ENCODE measurements at places on chromosomes 6 and 20. TPM values are rescaled to one million over a fixed set of nuclear protein-coding genes. Genes with fewer than 3 reads are reported as not detected.

DNA sequence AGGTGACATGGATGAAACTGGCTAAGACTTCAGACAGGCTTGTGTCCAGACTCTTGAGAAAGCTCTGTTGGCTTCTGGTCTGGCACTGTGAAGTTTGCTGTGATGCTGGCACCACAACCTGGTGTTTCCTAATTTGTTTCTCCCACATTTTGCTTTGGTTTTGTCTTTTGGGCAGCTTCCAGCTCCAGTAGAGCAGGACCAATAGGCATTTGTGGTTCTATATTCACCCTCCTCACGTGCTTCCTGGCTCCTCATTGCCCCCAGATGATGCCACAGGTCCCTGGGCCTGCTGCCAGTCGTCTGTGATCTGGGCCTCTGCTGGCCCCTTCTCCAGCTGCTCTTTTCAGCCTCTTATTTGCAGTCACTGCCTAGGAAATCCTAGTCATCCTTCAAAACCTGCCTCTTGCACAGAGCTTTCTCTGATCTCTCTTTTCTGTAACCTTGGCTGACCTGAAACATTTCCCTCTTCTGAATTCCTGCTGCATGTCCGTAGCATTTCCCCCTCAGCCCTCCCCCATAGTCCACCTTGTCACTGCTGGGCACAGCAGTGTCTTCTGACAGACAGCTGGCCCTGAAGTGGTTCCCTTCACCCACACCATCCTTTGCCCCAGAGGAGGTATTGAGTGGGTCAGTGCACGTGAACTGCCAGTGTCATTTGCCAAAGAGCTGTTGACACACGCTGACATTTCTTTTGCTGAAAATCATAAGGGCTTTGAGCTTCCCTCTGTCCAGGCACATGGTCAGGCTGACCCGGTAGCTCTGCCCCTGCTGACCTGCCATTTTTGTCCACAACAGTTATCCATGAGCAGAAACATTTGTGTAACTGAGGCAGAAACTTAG is 63.0 kb downstream of the PTPN1 start:
- DNase-seq: no peak
- no peaks in the 10 kb centered on the region for H3K27me3 ChIP-seq
- no peak overlapping the region for H3K27ac ChIP-seq
- no peak overlapping the region for H3K4me3 ChIP-seq
- peaks cover 34% of the 10 kb centered on the region for H3K36me3 ChIP-seq

GRCh38 chr6:160895562-160895961 is 96.0 kb upstream of the MAP3K4 start:
- H3K4me3 ChIP-seq: no peak overlapping the region
- H3K27ac ChIP-seq: no peak overlapping the region
- DNase-seq: no peak

GRCh38 chr20:62364911-62365736 is 2.0 kb downstream of the LAMA5 start:
- DNase-seq: no peak
- peaks cover 5% of the 10 kb centered on the region for H3K4me1 ChIP-seq
- H3K27me3 ChIP-seq: peaks cover 4% of the 10 kb centered on the region
- no peak overlapping the region for H3K27ac ChIP-seq
- no peaks in the 10 kb centered on the region for H3K36me3 ChIP-seq

DNA sequence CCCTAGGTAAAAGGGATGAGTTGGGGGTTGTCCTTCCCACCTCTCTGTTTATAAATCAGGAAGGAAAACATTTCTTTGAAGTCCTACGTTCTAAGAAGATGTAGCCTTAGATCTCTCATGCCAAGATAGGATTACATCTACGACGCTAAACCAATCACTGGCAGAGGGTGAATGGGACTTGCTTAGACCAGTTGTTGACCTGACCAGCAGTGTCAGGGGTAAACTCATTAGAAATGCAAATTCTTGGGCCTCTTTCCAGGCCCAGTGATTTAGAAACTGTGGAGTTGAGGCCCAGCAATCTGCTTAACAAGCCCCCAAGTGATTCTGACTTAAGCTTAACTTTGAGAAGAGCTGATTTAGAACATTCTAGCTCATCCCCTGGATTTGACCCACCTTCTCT is 147.1 kb upstream of the THEMIS start:
- H3K4me3 ChIP-seq: no peak overlapping the region
- no peak overlapping the region for H3K27ac ChIP-seq
- no peaks in the 10 kb centered on the region for H3K4me1 ChIP-seq

DNA sequence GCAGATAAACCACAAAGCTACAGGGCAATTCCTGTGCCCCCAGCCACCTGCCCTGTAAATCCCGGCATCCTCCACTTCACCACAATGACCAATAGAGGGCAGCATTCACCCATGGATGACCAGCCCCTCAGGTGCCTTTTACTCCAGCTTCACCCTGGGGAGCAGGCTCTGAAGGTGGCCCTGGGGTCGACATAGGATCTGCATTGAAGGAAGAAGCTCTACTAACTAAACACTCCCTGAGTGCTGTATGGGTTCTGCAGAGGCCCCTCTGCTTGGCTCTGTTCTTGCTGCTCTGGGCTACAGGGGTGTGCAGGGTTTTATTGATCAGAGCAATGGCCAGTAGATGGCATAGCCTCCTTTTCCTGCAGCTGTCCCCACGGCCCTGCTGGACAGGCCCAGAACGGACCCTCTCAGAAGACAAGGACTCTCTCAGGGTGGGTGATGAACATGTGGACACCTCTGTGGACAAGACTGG is 20.3 kb downstream of the CST4 start:
- H3K4me3 ChIP-seq: no peak overlapping the region
- no peak for DNase-seq
- H3K4me1 ChIP-seq: no peaks in the 10 kb centered on the region
- no peaks in the 10 kb centered on the region for H3K36me3 ChIP-seq
- H3K27me3 ChIP-seq: no peaks in the 10 kb centered on the region

DNA sequence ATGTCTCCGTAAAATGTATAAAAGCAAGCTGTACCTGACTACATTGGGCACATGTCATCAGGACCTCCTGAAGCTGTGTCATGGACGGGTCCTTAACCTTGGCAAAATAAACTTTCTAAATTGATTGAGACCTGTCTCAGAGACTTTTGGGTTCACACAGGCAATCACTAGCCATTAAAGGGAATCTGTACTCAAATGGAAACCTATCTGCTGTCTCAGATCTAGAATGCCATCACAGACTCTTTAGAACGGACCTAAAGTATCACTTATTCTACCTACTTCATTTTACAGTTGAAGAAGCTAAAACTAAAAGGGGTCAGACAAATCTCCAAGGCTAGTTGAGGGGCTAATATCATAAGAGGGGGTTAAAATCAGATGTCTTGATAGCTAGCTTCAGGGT is 11.1 kb downstream of the SAMD3 start:
- H3K36me3 ChIP-seq: no peaks in the 10 kb centered on the region
- H3K27me3 ChIP-seq: no peaks in the 10 kb centered on the region
- H3K4me3 ChIP-seq: no peak overlapping the region
- no peak overlapping the region for H3K27ac ChIP-seq
- DNase-seq: no peak

Gene ECT2L
- not detected for total RNA-seq

Gene MYT1
- total RNA-seq: not detected

Gene FAM162B
- total RNA-seq: not detected

Gene LAMP5
- 0.54 TPM for total RNA-seq

Gene C2
- total RNA-seq: 0.97 TPM
